ENCODE measurements at places on chromosomes 2 and 18.
A peak's percentile ranks its signal among the peaks of the same experiment; 100 is the strongest.

- no peak for DNase-seq
Measured at GRCh38 chr2:209762563-209762962, 9.1 kb upstream of the UNC80 start.

GRCh38 chr18:68665628-68666027 lies 49.3 kb downstream of the TMX3 start:
- DNase-seq, result no peak

GRCh38 chr2:170930131-170930990 lies 1.3 kb downstream of the GORASP2 start:
- peak; percentile 35 for DNase-seq

GRCh38 chr2:38262069-38262871 lies 114.8 kb downstream of the ATL2 start:
- peak; percentile 34 for DNase-seq
